Testis (tissue), 5 donors: ENCODE measurements at places on chromosomes 6 and 20. TPM values are rescaled to one million over a fixed set of nuclear protein-coding genes. Genes with fewer than 3 reads are reported as not detected.

NMBR gene
- total RNA-seq = 1.6 TPM

THEMIS gene
- total RNA-seq = 2.1 TPM

ECT2L gene
- total RNA-seq = 0.19 TPM

FOXA2 gene
- 0.24 TPM for total RNA-seq

DEFB112 gene
- not detected for total RNA-seq

TAAR5 gene
- not detected for total RNA-seq

PTK6 gene
- total RNA-seq = 0.37 TPM

ITPR3 gene
- total RNA-seq = 146 TPM

FAM50B gene
- total RNA-seq = 38.6 TPM

GRM1 gene
- 2.0 TPM for total RNA-seq

C20orf141 gene
- total RNA-seq = 53.6 TPM

SCRT2 gene
- 0.19 TPM for total RNA-seq

STK38 gene
- total RNA-seq = 20.4 TPM

PCK1 gene
- total RNA-seq = 0.19 TPM

SLC17A9 gene
- 3.2 TPM for total RNA-seq

SLC13A3 gene
- total RNA-seq = 3.2 TPM

BHLHE23 gene
- 5.3 TPM for total RNA-seq

VPS52 gene
- 85.0 TPM for total RNA-seq

COL10A1 gene
- total RNA-seq = 0.16 TPM

SEL1L2 gene
- 10.0 TPM for total RNA-seq

TSHZ2 gene
- 40.4 TPM for total RNA-seq

LAMA4 gene
- total RNA-seq = 49.2 TPM

KCNQ2 gene
- 60.9 TPM for total RNA-seq

PLG gene
- total RNA-seq = 0.62 TPM

C6orf141 gene
- 41.3 TPM for total RNA-seq

ZNF831 gene
- 4.0 TPM for total RNA-seq

HLA-DOB gene
- 1.3 TPM for total RNA-seq

CUL9 gene
- 90.6 TPM for total RNA-seq

OR5V1 gene
- total RNA-seq = not detected

HSP90AB1 gene
- total RNA-seq = 610 TPM

GPX5 gene
- 8.1 TPM for total RNA-seq

ARID1B gene
- total RNA-seq = 126 TPM
